Fibroblast of skin of left biceps (primary cell): ENCODE measurements at places on chromosomes 6 and 20.
A peak's percentile ranks its signal among the peaks of the same experiment; 100 is the strongest.

DNA sequence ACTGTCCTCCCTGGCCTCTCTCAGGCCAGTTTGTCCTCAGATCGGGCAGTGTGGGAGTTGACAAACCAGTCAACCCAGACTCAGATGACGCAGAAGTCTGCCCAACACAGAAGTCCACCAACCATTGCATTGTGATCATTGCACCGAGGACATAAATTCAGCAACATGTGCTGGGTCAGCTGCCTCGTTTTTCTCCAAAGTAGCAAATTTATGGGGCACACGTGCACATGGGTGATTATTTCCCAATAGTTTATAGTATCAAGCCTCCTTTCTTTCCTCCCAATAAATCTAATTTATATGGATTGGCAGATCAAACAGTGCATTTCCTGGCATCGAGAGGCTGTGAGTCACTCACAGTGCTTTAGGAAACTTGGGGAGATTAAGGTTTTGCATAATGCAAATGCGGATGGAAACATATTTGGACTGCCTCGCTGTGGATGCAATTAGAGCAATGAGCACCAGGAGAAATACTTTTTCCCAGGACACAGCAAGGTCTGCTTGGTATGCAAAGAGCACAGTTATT is 413.7 kb upstream of the SULF2 start:
- peak; percentile 88 for DNase-seq

GRCh38 chr6:19632230-19632629 is 204.9 kb upstream of the ID4 start:
- DNase-seq, result no peak

GRCh38 chr6:26416288-26416687 is 14.2 kb downstream of the BTN3A1 start:
- DNase-seq, result no peak

DNA sequence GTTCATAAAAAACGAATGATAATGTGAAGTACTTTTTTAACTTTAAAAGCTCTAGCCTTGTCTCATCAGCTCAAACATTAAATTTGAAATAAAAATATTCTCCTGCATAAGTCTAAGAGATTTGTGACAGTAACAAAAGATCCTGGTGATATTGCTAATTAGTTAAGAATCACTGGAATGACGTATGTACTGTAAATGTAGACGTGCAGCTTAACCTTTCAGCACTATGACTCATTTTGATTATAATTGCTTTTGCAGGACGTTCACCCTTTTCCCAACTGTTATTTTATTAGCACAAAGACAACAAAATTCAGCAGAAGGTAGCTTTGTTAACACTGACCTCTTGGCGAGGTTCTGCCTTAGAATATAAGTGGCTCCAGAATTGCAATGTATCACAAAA is 68.6 kb downstream of the TENT5A start:
- no peak for DNase-seq

DNA sequence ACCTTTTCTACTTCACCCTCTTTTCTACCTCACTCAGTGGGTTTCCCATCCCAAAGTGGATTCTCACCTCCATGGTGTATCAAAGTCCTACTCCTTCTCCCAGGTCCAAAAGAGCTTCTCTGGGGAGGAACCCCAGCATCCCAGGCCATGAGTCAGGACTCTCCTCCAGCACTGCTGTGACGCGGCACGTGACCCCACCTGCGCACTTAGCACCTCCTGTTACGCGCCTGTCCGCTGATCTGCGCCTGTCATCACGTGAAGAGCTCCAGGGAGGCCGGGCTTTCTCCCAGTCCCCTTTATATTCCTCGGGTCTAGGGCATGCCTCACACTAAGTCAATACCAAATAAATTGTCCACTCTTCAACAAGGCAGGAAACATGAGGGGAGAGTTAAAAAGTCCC is 226.9 kb upstream of the QKI start:
- DNase-seq, result no peak

DNA sequence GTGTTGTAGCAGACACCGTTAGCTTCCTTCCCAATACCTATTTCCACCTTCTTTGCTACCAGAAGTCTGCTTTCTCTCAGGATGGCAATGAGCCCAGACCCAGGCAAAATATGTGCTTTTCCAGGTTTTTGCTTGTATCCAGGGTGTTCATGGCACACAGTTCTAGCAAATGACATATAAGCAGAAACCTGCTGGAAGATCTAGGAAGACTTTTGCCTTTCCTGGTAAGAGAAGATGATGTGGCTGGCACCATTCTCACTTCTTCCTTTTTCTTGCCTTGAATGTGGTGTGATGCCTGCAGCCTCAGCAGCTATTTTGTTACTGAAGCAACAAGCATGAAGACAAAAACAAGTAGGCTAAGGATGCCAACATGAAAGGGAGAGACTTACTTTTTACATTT is 19.2 kb upstream of the TBC1D22B start:
- no peak for DNase-seq
